ENCODE measurements at places on chromosomes 4 and X.

- no peak for DNase-seq
Measured at GRCh38 chr4:92266521-92266920, 37.2 kb upstream of the GRID2 start.

DNA sequence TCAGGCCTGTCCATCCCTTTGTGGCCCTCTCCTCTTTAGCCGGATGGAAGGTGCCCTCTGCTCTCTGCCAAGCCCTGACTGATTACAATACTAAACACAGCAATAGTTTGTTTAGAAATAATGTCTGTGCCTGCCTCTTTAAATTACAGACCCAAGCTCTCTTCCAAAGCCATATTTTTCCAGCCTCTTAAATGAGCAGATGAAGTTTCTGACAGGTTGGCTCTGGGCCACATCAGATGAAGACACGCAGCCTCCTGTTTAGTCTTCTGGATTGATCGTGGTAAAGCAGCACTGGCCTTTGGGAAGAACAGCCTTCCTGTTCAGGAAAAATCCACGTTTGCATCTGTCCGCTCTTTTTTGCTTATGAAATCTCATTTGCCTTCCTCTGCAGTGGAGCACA, 133.6 kb downstream of the CPE start:
- no peak for DNase-seq

GRCh38 chr4:40170588-40170987, 26.2 kb upstream of the RHOH start:
- no peak for DNase-seq

- DNase-seq: no peak
Measured at GRCh38 chr4:7183161-7183560, 9.2 kb upstream of the SORCS2 start.

DNA sequence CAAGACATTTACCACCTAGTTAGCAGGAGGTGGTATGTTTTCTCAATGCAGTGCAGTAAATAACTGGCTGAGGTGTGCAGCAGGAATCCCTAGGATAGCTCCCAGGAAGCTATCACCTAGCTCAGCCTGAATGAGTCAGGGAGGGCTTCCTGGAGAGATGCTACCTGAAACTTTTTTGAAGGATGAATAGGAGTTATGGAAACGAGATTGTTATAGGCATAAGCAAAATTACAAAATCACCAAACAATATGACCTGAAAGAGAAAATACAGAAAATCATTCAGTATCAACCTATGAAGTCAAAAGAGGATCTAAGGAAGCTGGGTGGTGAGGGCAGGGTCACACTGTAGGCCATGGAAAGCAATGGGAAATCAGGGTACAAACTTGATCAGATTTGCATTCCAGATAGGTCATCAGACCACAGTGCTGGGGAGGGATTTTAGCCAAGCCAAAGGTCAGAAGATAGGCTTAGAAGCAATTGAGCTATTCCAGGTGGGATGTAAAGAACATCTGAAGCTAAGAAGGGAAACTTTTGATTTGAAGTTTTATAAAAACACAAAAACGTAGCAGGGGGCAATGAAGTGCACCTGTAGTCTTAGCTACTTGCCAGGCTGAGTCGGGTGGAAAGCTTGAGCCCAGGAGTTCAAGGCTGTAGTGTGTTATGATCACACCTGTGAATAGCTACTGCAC, 11.3 kb downstream of the AREG start:
- no peak for DNase-seq

- no peak for DNase-seq
Measured at GRCh38 chrX:110089656-110090403, 86.9 kb downstream of the TMEM164 start.

- no peak for DNase-seq
Measured at GRCh38 chrX:39484159-39485068, 613.3 kb downstream of the BCOR start.

DNA sequence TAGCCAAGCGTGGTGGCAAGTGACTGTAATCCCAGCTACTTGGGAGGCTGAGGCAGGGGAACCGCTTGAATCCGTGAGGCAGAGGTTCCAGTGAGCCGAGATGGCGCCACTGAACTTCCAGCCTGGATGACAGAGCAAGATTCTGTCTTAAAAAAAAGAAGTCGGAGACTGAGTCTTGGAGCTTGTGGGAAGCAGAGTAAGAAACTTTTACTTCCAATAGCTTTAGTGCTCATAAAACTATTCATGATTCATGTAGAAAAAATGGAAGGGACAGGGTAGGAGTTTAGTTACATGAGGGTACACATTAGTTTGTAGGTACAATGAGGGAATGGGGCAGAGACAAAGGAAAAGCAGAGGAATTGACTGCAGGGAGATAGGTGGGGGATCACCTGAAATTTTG, 19.3 kb downstream of the RAP2C start:
- no peak for DNase-seq

DNA sequence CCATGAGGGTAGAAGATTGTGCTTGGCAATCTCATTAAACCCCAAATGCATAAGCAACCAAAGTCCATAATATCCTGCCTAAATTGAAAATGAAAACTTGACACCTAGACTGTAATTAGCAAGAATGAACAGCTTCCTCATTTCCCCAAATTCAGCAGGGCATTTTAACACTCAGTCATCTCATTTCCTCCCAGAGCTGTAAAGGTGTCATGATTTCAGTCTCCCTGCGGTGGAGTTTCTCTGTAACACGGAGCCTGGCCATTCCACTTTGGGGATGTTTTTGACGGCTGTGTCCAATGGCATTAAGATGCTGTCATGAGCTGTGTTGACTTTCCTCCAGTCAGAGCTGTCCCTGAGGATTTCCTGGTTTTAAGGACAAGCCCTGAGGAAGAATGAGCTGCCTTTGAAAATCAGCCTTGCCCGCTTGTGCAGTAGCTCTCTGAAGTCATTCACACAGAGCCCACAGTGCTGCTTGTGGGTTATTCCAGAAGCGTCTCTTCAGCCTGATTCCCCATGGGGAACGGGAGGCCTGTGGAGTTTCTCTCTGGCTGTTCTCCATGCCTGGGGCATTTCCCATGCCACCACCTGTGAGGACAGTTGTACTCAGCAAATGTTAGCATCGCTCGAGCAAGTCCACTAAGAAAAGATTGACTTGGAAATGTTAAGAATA, 187.0 kb downstream of the MID1 start:
- DNase-seq: no peak

- DNase-seq: no peak
Measured at GRCh38 chrX:29913647-29914046, 301.7 kb upstream of the MAGEB2 start.

DNA sequence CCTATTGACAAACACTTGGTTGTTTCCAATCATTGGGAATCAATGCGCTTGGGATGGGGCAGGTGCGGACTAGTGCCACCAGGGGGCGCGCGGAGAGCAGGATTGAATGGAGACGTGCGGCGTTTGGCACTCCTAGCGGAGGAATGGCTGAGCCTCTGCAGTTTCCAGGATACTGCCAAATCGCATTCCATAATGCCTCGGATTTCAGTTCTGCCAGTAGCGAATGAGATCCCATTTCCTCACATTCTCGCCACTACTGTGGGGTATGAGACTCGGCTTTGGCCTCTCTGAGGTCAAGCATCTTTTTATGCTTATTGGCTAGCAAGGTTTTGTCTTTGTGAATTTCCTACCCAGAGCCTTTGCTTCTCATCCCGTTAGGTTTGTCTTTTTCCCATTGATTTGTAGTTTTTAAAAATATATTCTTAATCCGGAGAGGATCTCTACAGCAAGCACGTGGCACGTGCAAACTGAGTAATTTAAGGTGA, 28.7 kb downstream of the CLDN34 start:
- peak; percentile 78 for DNase-seq

DNA sequence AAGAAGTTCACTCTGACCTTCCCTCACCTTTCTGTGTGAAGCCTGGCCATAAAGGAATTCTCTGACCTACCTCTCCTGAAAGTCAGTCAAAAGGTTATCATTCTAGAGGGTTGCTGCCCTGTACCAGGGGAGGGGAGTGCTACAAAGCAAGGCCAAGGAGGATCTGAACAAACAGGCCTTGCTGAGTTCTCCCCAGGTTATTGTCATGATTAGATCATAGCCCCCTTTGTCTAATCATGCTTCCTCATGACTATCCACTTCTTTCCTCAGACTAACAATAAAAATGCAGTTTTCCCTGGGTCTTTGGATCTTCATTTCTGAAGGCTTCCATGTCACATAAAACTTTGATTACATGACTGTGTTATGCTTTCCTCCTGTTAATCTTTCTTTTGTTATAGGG, 472.0 kb downstream of the IQCM start:
- no peak for DNase-seq

GRCh38 chr4:158782551-158783360, 13.9 kb downstream of the FNIP2 start:
- DNase-seq: no peak

- DNase-seq: no peak
Measured at GRCh38 chrX:132184871-132185270, 34.4 kb downstream of the RAP2C start.

GRCh38 chrX:31706466-31706865, 634.6 kb upstream of the FTHL17 start:
- DNase-seq: no peak

- DNase-seq: no peak
Measured at GRCh38 chr4:134695433-134695832, 493.8 kb upstream of the PABPC4L start.

DNA sequence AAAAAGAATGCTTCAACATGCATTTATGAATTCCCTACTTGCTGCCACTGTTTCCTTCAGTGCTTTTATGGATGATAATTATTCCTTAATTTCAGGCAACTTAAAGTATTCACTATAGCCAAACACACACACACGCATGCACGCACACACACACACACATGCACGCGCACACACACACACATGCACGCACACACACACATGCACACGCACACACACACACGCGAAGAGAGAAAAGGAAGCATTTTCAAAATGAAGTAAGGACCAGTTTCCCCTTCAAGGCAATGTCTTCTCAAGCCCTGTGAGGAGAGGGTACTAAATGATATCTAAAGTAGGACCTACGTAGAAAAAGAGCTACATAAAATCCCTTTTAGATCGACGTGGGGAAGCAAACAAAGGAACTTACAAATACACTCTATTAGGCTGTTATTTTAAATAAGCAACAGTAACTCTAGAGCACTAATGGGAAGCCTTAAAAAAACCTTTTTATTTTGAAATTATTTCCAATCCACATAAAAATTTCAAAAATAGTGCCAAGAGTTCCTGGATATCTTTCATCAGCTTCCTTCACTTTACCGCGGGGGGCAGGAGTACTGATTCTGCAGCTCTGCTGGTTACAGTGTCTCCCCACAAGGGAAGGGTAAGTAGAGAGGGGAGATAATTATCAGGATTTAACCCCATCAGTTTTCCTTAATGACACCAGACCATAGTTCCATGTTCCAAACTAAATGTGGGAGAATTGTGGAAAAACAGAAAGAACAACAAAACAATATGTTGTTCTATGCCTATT, 13.7 kb downstream of the IRF2 start:
- DNase-seq: no peak

DNA sequence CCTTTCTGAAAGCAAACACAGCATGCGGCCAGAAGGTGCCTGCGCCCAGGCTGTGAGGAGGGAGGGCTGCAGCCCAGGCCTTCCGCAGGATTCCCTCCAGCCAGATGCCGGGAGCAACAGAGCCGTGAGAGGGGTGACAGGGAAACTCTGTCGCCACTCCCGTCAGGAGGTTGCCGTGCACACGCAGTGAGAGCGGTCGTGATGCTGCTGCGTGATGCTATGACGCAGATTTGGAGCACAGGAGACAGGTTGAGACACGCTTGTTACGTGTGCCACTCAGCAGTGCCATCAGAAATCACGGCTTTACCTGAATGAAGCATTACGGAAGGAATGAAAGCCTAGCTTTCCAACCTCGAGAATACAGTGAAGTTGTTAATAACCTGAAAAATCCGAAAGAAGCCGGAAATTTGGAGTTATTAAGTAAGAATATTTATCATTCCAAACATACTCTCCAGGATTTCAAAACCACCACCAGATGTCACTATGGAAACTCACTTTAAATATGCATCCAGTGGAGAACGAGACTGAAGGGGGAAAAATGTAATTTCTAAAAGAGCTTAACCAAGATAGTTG, 54.4 kb downstream of the FAT1 start:
- no peak for DNase-seq

- no peak for DNase-seq
Measured at GRCh38 chr4:55183926-55184599, 58.7 kb upstream of the KDR start.

- no peak for DNase-seq
Measured at GRCh38 chrX:16202943-16203342, 35.7 kb downstream of the MAGEB17 start.

- no peak for DNase-seq
Measured at GRCh38 chr4:158934996-158935669, 166.3 kb downstream of the FNIP2 start.
